Endothelial cell of umbilical vein (primary cell): ENCODE measurements at places on chromosomes 6 and 20. TPM values are rescaled to one million over a fixed set of nuclear protein-coding genes. Genes with fewer than 3 reads are reported as not detected.

DNA sequence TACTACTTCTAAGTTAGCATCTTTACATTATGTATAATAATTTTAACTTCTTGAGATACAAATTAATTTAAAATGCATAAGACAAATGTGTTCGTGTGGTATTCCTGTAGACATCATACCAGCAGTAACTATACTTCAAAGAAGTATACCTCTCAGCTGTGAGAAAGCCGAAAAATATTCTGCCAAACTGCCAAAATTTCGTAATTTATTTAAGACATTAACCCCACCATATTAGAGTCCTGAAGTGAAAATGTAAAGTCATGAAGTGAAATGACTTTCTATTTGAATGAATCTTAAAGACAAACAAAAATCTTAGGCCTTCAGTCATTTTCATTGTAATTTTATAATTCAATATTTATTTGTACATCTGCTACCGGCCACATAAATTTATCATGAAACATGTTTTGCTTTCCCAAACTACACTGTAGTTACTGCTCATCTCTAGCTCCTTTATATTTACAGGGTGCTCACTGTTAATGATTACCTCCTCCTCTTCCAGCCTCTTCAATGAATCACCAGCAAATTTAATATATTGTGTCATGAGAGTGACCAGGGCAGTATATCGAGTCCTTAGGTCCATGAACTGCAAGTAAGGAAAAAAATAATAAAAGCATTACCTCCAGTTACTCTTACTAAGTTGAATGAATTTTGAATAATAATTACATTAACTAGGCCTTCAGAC is 18.5 kb downstream of the DST start:
- no peak for DNase-seq

The CRYBG1 gene
- 25.0 and 30.1 TPM in 2 replicates for total RNA-seq

DNA sequence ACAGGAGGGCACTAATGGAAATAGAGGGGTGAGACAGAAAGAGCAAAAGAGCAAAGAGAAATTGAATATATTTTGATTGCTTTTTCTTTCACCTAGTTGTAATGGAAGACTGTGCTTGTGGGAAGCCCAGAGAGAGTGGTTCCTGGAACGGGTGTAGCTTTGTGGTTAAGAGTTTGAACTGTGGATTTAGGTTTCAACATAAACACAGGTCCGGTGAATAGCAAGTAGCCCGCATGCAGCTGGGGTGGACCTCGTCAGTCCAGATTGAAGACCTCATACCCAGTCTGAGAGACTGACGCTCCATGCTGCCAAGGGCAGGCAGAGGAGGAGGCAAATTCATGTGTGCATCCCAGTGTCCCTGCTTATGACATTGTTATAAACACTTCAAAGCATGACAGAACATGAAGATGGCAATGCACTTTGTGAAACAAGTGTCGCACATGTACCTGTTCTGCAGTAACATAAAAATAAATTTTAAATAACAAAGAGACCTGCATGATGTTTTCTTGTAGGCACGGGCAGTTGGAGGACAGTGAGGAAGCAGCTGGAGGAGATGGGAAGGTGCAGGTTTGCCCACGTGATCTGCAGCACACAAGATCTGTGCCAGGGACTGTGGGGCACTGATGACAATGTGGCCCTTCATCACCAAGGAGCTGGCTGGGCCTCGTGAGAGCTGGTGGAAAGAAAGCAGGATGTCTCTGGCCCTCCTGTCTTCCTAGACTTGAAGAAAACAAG is 220.5 kb upstream of the SSTR4 start:
- no peak for DNase-seq

DNA sequence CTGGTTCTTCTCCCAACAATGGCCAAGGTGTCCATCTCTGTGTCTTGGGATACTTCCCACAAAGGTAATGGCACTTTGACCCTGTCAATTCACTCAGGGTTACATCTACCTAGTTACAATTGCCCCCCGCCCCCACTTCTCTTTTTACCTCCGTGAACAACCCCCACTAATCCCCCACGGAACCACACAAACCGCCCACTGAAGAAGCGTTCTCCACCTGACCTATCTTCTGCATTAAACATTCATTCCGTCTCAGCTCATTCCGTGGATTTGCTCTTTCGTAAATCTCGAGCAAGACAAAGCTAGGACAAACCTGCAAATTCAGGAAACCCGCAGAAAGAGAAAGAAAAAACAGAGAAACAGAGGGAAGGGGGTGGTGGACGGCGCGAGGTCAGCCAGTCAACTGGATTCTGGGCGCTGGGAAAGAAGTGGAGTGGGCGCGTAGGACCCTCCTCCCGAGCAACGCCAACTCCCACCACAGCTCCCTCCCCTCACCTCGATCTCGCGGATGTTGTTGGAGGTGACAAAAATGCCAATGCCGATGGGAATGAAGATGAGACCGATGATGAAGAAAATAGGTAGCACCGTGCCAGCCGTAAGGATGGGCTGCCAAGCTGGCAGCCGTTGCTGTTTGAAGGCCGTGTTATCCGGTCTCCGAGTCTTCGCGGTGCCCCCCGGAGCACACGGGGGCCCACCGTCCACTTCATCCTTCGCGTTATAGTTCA is 523 bp downstream of the TMEM30A start:
- no peak for DNase-seq

DNA sequence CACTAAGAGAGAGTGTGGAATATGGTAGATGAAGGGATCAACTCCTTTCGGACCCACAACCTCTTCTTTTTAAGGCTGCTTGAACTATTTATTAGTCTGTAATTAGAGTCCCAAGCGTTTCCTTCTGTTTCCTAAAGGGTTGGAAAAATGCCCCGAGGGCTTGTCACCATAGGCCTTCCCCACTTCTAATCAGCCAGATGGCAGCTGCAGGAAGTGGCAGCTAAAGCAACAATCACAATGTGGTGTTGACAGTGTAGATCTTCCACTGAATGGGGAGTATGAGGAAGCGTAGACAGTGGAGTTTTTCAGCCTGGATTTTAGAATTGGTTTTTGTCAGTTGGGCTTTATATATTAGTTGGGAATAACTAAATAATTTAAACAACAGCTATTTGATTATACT is 40.6 kb downstream of the SLC35D3 start:
- peak; percentile 61 for DNase-seq

- DNase-seq, result no peak
Observed at GRCh38 chr6:117531809-117532725, 49.6 kb downstream of the DCBLD1 start.

The TCF15 gene
- 1.3 TPM in 1 of 2 replicates, not detected in the other for total RNA-seq

DNA sequence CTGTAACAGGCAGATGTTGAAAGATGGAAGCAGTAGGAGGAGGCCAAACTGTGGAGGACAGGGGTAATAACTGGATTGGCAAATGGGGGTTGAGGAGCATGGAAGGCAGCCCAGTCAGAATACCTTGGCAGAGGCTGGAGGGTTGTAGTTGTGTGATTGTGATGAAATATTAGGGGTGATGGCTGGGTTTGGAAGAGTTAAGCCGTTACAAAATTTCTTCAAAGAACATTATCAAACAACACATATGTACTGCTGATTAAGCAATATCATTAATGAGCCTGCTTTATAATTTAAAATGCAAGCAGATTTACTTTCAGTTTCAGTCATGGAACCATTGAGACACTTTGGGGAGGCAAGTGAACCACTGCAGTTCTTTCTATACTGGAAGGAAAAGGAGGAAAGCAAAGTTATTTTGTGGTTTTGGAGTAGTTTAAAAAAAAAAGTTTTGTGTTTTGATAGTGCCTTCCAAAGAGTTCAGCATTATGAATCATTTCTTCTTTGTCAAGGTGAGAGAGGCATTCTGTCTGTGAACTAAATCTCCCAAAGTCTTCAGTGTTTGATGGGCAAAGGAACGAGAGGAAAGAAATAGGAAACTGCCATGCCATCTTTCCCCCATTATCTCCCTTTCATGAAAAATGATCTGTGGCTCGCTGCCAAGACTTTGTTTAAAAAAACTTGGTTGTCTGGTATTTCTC is 20.7 kb downstream of the FOXO3 start:
- peak; percentile 62 for DNase-seq

DNA sequence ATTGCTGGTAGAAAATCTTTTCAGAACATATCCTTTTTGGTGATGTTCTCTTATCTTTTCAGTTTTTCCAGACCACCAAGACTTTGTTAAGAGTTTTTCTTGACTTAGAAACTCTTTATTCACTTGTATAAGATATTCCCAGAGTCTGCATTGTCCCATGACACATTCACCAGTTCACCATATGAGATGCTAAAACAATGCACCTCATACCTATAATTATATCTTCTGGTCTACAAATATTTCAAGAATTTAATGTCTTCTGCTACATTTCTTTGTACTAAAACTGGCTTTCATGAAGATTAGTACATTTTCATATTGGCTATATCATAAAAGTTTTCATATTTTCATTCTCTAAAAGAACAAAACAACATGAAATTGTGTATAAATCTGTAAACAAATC is 111.3 kb downstream of the ADGRG6 start:
- no peak for DNase-seq

GRCh38 chr6:118382126-118382525 is 166.0 kb upstream of the PLN start:
- peak; percentile 10 for DNase-seq

- peak; percentile 34 for DNase-seq
Observed at GRCh38 chr20:41260734-41261220, 56.8 kb downstream of the ZHX3 start.

- DNase-seq, result no peak
Observed at GRCh38 chr6:53860511-53860910, 65.7 kb downstream of the LRRC1 start.

- no peak for DNase-seq
Observed at GRCh38 chr6:105320271-105320670, 82.6 kb downstream of the PREP start.

DNA sequence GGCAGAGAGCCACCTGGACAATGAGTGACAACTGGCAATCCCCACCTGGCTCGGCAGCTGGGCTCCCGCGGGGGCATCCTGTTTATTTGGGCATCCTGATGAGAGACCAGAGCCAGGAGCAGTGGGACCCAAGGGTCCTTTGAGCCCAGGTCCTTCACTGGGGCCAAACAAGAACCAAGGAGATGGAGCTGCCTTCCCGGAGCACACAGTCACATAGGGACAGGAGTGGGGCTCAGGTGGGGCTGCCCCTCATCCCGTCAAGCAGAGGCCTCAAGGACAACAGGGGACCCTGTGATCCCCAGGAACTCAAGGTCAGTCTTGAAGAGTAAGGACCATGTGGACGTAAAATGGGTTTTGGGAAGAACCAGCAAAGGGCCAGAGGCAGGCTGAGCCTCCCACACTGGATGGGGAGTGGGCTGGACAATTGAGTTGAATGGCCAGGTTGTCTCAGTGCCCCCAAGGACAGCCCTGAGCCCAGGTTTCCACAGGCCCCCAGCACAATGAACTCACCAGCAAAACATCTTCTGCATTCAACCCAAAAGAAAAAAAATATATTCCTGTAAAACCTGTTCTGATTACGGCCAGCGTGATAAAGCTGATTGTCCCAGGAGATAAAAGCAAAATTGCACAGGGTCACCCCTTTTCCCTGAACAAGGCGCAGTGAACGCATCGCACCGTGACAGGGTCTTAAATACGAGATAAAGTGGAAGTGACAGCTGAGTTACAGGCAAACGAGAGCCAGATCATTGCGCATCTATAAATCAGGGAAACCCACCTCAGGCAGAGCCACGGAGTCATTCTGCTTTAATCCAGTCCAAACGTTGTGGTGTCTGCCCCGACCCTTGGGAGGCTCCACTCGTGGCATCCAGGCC is 86.2 kb downstream of the ANKRD60 start:
- no peak for DNase-seq

The MYLK2 gene
- 2.7 and 3.2 TPM in 2 replicates for total RNA-seq

GRCh38 chr6:110266996-110267395 is 86.8 kb downstream of the CDC40 start:
- DNase-seq, result no peak

- no peak for DNase-seq
Observed at GRCh38 chr6:35360349-35361138, 18.2 kb downstream of the PPARD start.

GRCh38 chr6:5898102-5898501 is 108.6 kb downstream of the NRN1 start:
- DNase-seq, result no peak

- no peak for DNase-seq
Observed at GRCh38 chr6:112348334-112348874, 1.3 kb downstream of the RFPL4B start.

DNA sequence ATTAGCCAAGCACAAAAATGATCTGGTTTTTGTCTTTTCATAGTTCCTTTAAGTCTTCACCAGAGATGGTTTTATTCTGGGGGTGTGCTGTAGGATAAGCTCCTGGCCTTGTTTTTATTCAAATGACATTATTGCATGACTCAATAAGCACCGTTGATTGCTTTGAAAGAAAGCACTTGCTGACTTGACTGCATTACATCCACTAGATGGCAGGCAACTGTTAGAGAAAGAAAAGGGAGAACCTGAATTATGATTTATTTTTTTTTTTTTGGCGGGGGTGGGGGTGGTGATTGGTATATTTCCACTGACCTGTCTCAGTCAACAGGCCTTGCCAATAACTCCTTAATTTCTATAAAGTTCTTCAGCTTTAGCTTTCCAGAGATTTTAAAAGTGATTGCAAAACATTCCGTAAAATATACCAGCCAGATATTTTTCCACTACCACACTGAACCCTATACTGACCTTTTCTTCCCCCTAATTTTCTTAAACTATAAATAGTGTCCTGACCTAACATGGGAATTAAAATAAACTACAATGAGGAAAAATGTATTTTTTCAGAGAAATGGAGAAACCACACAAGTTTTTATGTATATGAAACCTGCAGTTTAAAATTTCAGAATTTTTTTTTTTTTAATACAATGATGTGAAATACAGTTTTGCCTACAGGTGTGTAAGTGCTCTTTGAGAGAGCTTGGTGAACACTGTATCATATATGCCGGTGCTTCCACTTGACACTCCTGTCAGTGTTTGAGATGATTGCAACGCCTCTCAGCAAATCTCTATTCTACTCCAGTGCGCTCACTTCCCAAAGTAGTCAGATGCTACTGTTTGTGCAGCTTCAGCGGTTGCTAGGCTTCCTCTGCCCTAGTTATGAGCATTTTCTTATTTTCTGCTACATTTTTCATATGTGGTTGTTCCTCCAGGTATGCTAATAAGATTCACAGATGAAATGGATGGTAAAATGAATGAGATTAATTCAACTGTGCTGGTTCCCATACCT is 274.3 kb downstream of the CD109 start:
- DNase-seq, result peak; percentile 56

The OTOR gene
- not detected in 2 replicates for total RNA-seq

The ZNF334 gene
- total RNA-seq, result 0.30 and 1.6 TPM in 2 replicates

DNA sequence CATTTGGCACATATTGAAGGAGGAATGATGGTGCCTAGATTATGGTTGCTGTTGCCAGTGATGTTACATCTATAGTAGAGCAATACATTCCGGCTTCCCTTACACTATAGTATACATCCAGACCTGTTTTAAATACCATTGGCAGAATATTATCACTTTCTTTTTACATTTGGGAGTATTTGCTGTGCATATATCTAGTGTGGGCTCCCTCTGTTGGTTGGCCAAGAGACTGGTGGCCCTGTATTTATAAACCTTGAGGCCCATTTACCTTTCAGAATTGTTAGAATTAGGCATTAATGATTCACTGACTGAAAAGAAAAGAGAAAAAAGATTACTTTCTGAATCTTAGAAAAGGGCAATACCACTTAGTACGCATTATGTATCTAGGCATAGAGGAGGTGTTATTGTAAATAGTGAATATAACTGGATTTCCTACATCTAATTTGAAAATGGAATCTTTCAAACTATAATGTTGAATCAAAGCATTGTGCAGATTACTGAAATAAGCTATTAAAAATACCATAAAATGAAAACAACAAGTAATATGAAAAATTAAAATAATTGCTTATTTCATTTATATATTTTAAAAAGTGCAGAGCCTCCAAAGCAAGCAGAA is 628.8 kb upstream of the MAN1A1 start:
- DNase-seq, result no peak

The SLC17A4 gene
- not detected in 2 replicates for total RNA-seq

- DNase-seq, result peak; percentile 41
Observed at GRCh38 chr6:16163535-16164300, 34.8 kb downstream of the MYLIP start.
